ENCODE measurements at places on chromosomes 13 and 19. TPM values are rescaled to one million over a fixed set of nuclear protein-coding genes. Genes with fewer than 3 reads are reported as not detected.

Gene DPRX
- not detected for total RNA-seq

Gene C19orf38
- 0.28 TPM for total RNA-seq

DNA sequence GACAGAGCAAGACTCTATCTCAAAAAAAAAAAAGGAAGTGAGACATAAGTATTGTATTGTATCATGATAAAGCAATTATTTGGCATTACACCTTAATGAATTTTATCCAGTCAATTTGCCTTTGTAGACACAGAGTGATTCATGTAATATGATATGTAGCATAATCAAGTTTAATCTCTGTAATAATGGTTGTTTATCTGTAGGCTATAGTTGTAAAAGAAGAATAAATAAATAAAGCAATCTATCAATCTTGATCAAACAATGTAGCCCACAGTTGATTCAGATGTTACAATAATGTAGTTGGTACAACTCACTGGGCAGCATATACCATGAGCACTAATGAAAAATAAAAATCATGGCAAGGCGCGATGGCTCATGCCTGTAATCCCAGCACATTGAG lies 28.5 kb upstream of the CEACAM20 start:
- H3K4me3 ChIP-seq, result no peak overlapping the region
- H3K36me3 ChIP-seq, result no peaks in the 10 kb centered on the region
- no peak for DNase-seq
- H3K27me3 ChIP-seq, result peaks cover 2% of the 10 kb centered on the region
- no peak overlapping the region for H3K27ac ChIP-seq

- peaks cover 2% of the 10 kb centered on the region for H3K27me3 ChIP-seq
- no peaks in the 10 kb centered on the region for H3K4me1 ChIP-seq
- no peak overlapping the region for H3K4me3 ChIP-seq
- no peak overlapping the region for H3K27ac ChIP-seq
Observed at GRCh38 chr19:5367530-5368133, 27.0 kb upstream of the PTPRS start.

DNA sequence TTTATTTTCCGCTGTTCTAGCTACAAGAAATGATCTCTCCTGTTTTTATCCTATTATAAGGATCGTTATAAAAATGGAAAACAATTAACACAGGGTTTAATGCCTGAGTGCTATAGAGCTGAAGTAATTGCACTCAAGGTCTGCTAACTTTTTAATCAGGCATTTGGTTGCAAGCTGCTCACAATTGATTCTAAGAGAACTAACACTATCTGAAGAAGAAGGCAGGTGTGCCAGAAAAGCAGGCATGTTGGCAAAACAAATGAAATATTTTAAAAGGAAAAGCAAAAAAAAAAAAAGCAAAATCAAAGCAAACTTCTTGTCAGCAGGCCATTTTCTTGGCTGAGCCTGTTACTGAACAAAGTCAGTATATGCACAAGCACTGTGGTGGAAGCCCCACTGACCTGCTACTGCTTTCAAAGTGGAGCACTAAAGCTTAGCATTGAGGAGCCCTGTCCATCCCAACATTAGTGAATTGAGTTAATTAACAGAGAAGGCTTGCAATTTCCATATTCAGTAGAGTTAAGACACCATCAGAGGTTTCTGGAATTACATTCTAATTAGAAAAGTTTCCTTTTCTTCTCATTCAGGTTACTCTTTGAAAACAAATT lies 574.2 kb downstream of the PCDH9 start:
- peaks cover 10% of the 10 kb centered on the region for H3K4me1 ChIP-seq
- no peaks in the 10 kb centered on the region for H3K27me3 ChIP-seq
- H3K4me3 ChIP-seq, result no peak overlapping the region
- no peak overlapping the region for H3K27ac ChIP-seq
- H3K36me3 ChIP-seq, result no peaks in the 10 kb centered on the region

- H3K27me3 ChIP-seq, result no peaks in the 10 kb centered on the region
- H3K4me3 ChIP-seq, result no peak overlapping the region
- 0 out of 2 replicates have a peak overlapping the region, but pooled peaks have one; percentile 11 for H3K27ac ChIP-seq
- peak; percentile 70 for DNase-seq
- no peaks in the 10 kb centered on the region for H3K36me3 ChIP-seq
Observed at GRCh38 chr13:48749144-48749543, 95.4 kb downstream of the CYSLTR2 start.

GRCh38 chr13:30882026-30882850 lies 23.8 kb upstream of the MEDAG start:
- peaks cover 27% of the 10 kb centered on the region for H3K4me1 ChIP-seq
- H3K27ac ChIP-seq, result peak overlapping the region; percentile 88
- H3K4me3 ChIP-seq, result no peak overlapping the region
- no peak for DNase-seq
- H3K36me3 ChIP-seq, result no peaks in the 10 kb centered on the region

DNA sequence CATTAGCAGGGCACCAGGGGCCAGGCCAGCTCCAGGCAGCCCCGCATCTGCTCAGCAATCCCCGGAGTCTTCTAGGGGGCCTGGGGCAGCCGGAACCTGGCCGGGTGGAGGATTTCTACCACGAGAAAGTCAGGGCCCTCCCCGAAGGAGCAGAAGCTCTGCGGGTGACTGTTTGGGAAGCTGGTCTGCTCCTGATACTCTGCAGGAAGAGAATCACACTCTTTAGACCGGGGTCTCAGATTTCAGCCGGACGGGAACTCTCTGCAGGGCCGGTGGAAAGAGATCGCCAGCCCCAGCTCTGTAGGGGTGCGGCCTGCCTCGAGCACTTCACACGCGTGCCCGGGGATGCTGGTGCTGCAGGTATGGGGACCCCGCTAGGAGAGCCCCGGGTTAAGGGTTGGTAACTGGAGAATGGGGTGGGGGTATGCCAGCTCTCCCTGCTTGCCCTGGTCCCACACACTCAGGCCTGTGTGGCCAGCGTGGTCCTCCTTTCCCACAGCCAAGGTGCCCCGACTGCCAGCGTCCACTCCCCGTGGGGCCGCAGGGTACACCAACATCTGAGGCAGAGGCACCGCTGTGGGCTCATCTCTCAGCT lies 20.1 kb downstream of the RASA3 start:
- DNase-seq, result peak; percentile 45
- peaks cover 66% of the 10 kb centered on the region for H3K4me1 ChIP-seq
- no peak overlapping the region for H3K4me3 ChIP-seq
- peaks cover 10% of the 10 kb centered on the region for H3K36me3 ChIP-seq

DNA sequence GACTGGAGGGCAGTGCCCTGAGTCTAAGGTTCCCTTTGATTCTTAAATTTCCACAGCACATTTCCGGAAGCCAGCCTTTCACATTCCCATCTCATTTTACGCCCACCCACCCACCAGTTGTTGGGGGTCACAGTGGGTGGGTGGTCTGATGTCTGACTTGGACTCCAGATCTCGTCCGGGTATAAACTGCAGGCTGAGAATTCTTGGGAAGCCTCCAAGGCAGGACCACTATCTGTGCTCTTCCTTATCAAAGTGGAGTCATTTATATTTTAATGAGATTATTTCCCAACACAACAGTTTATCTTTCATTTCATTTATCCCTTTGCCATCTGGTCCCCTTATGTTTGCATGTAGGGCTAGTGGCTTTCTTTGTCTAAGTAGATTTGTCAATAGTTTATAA lies 3.6 kb upstream of the FAM124A start:
- no peak overlapping the region for H3K27ac ChIP-seq
- no peak for DNase-seq
- H3K27me3 ChIP-seq, result peaks cover 54% of the 10 kb centered on the region
- no peaks in the 10 kb centered on the region for H3K36me3 ChIP-seq
- no peak overlapping the region for H3K4me3 ChIP-seq

DNA sequence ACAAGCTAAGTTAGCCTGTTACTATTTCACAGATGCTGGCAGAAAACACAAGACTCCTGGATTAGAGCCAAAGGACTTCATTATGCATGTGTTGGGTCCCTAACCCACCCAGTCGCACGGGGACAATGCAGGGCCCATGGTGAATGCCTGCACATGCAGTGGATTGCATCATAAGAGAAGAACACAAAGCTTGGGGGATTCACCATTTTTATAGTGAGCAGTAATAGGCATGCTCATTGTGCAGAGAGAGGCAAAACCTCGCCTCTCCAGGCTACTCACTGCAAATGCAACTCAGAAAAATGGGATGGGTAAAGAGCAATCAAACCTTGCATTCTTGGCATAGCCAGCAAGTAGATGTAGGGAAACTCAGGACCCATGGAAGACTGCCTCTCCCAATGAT lies 115.8 kb downstream of the DIAPH3 start:
- no peaks in the 10 kb centered on the region for H3K36me3 ChIP-seq
- no peaks in the 10 kb centered on the region for H3K27me3 ChIP-seq
- H3K4me3 ChIP-seq, result no peak overlapping the region
- no peak overlapping the region for H3K27ac ChIP-seq

Gene VMAC
- total RNA-seq, result 1.7 TPM

- H3K27me3 ChIP-seq, result no peaks in the 10 kb centered on the region
- H3K4me1 ChIP-seq, result no peaks in the 10 kb centered on the region
- no peak for DNase-seq
- no peaks in the 10 kb centered on the region for H3K36me3 ChIP-seq
Observed at GRCh38 chr13:22517544-22517943, 663.2 kb upstream of the SGCG start.

Gene BRME1
- 0.28 TPM for total RNA-seq

Gene IFNL1
- total RNA-seq, result not detected

GRCh38 chr19:48726556-48726955 lies 7.0 kb upstream of the MAMSTR start:
- H3K4me3 ChIP-seq, result no peak overlapping the region
- H3K4me1 ChIP-seq, result peaks cover 4% of the 10 kb centered on the region

- no peaks in the 10 kb centered on the region for H3K36me3 ChIP-seq
- no peak for DNase-seq
- no peaks in the 10 kb centered on the region for H3K27me3 ChIP-seq
- no peak overlapping the region for H3K27ac ChIP-seq
- H3K4me3 ChIP-seq, result no peak overlapping the region
Observed at GRCh38 chr13:39375601-39376000, 227.4 kb downstream of the LHFPL6 start.

DNA sequence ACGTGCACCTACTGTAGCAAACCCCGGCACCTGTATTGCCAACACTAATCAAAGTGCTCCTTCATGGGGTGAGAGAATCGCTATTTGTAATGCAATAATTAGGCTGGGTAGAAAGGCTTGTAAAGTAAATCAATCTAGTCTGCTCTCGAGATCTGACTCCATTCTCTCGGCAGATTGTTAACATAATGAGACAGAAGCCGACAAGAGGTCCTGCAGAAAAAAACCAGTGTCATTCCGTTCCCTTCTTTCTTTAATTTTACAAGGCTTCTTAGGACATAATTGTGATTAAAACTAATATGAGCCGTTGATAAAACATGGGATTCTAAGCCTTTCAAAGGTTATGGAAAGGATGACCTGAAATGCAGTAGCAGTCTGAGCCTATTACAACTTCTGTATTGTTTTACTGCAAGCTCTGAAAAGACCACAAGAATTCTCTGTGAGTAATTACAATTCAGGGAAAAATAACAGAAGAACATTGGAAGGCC lies 530.0 kb downstream of the PCDH9 start:
- no peak overlapping the region for H3K4me3 ChIP-seq
- no peaks in the 10 kb centered on the region for H3K36me3 ChIP-seq
- no peak for DNase-seq
- no peaks in the 10 kb centered on the region for H3K27me3 ChIP-seq

Gene SLC10A2
- total RNA-seq, result not detected

- DNase-seq, result peak; percentile 73
- no peak overlapping the region for H3K4me3 ChIP-seq
- H3K4me1 ChIP-seq, result peaks cover 14% of the 10 kb centered on the region
- no peak overlapping the region for H3K27ac ChIP-seq
Observed at GRCh38 chr13:24500977-24501376, 11.6 kb downstream of the PARP4 start.

Gene ACER1
- total RNA-seq, result not detected

DNA sequence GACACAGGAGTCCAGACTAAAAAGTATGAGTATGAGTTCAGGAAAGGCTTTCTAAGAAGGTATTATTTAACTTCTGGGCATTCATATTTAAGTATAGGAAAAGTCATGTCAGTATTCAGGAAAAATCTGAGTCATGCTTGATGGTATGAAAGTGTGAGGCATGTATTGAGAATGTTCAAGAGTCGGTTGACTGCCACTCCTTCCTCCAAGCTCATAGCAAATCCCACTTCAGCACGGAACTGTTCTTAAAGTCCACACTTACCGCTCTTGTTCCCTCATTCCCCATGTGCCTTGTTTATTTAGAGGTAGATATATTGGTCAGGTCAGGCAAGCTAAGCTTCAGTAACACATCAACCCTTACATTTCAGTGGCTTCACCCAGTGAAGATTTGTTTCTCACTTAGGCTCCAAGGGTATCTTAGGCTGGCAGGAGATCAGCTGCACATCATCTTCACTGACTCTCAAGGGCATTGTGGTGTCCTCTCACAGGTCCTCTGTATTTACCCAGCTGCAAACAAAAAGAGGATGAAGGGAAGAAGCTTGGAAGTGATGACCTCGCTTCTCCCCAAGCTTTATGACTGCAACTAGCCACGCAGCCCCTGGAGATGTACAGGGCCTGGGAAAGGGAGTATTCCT lies 1189.2 kb downstream of the EFNB2 start:
- peaks cover 6% of the 10 kb centered on the region for H3K4me1 ChIP-seq
- no peak overlapping the region for H3K4me3 ChIP-seq
- H3K36me3 ChIP-seq, result no peaks in the 10 kb centered on the region
- peak overlapping the region; percentile 15 for H3K27ac ChIP-seq
- no peaks in the 10 kb centered on the region for H3K27me3 ChIP-seq
- peak; percentile 90 for DNase-seq

DNA sequence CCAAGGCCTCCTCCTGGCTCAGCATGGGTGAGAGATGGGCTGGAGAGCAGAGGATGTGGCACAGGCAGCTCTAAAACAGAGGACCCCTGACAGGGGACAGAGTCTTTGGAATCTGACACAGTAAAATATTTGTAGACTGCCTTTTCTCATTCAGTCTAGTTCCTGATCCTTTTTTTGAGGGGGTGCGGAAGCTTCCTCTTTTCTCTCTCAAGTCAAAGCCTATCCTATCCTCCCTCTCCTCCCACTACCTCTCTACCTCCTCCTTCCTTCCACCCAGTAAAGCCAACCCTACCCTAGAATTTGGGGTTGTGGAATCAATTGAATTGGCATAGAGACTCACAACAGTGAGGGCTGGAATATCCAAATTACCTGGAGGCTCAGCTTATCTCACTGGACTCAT lies 82.0 kb downstream of the TEX26 start:
- H3K27ac ChIP-seq, result no peak overlapping the region
- H3K27me3 ChIP-seq, result no peaks in the 10 kb centered on the region
- no peaks in the 10 kb centered on the region for H3K36me3 ChIP-seq
- H3K4me1 ChIP-seq, result no peaks in the 10 kb centered on the region

Gene SERPINE3
- total RNA-seq, result not detected

DNA sequence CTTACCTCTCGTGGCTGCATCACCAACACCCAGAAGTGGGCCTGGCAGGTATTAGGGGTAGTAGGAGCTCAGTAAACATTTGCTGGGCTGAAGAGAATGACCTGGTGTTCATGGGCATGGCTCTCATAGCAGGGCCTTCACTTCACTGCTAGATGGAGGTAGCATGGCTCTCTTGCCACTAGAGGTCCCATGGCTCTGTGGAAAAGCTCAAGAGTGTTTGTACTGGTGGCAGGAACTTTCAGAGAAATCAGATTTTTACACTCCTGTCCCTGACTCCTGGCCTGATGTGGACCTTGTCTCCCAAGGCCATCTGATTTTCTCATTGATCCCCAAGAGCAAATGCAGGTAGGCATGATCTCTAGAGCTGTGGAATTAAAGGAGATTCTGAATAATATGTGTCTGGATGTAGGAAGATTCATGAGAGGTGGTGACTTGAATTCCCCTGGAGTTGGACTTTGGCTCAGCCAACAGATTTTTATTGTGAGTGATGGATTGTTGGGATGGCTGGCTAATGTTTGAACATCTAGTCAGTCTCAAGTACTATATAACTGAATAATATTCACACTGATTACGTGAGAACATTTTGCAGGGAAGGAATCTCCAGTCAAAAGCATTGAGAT lies 5.7 kb downstream of the ZNF574 start:
- DNase-seq, result peak; percentile 65
- peaks cover 40% of the 10 kb centered on the region for H3K36me3 ChIP-seq
- H3K4me1 ChIP-seq, result peaks cover 6% of the 10 kb centered on the region
